ENCODE measurements at places on chromosomes 1 and 21. TPM values are rescaled to one million over a fixed set of nuclear protein-coding genes. Genes with fewer than 3 reads are reported as not detected.

FMOD gene
- total RNA-seq, result 0.03 TPM

GPR157 gene
- 2.0 TPM for total RNA-seq

PTGFR gene
- 1.8 TPM for total RNA-seq

DPT gene
- total RNA-seq, result 0.69 TPM

EPHB2 gene
- total RNA-seq, result 94.2 TPM

DFFA gene
- total RNA-seq, result 43.9 TPM

RXFP4 gene
- not detected for total RNA-seq

ANGPTL1 gene
- total RNA-seq, result not detected

ANKRD35 gene
- total RNA-seq, result not detected

EXTL2 gene
- total RNA-seq, result 29.3 TPM

S100A7 gene
- total RNA-seq, result not detected

SLAMF7 gene
- 0.91 TPM for total RNA-seq

REG4 gene
- not detected for total RNA-seq

RNU1-2 gene
- total RNA-seq, result 832 TPM

LMOD1 gene
- not detected for total RNA-seq

AKR7A3 gene
- 0.77 TPM for total RNA-seq

HFM1 gene
- 2.0 TPM for total RNA-seq

PROK1 gene
- not detected for total RNA-seq

ETNK2 gene
- 10.5 TPM for total RNA-seq

SPRR2G gene
- total RNA-seq, result not detected

SELL gene
- 7.3 TPM for total RNA-seq

C8A gene
- total RNA-seq, result not detected

TENT5C gene
- under 0.01 TPM for total RNA-seq

SPATA21 gene
- total RNA-seq, result not detected

NBPF8 gene
- 8.7 TPM for total RNA-seq

TMEM35B gene
- 30.5 TPM for total RNA-seq

MYBPH gene
- not detected for total RNA-seq

RCSD1 gene
- total RNA-seq, result 0.83 TPM

IGSF9 gene
- 2.7 TPM for total RNA-seq

S100B gene
- 0.23 TPM for total RNA-seq

NIPAL3 gene
- 8.6 TPM for total RNA-seq

SLAMF1 gene
- total RNA-seq, result not detected

ACTL8 gene
- 0.46 TPM for total RNA-seq

SLC25A34 gene
- total RNA-seq, result 0.40 TPM

ITLN1 gene
- 0.11 TPM for total RNA-seq

TRABD2B gene
- not detected for total RNA-seq

DR1 gene
- total RNA-seq, result 110 TPM

RPTN gene
- not detected for total RNA-seq

HCN3 gene
- 0.11 TPM for total RNA-seq

TFF3 gene
- total RNA-seq, result 3.4 TPM

DYNLT5 gene
- total RNA-seq, result not detected

ZMYND12 gene
- not detected for total RNA-seq

KLHDC9 gene
- total RNA-seq, result not detected

PLK3 gene
- 8.5 TPM for total RNA-seq

C8B gene
- not detected for total RNA-seq

C1orf141 gene
- not detected for total RNA-seq

PEAR1 gene
- 0.06 TPM for total RNA-seq

TBX19 gene
- total RNA-seq, result 0.57 TPM

CLDN8 gene
- not detected for total RNA-seq

CD101 gene
- 9.3 TPM for total RNA-seq

RNF223 gene
- not detected for total RNA-seq

KHDC4 gene
- total RNA-seq, result 58.2 TPM

LCE3E gene
- not detected for total RNA-seq

UHMK1 gene
- total RNA-seq, result 94.6 TPM

OR10J1 gene
- not detected for total RNA-seq

Data from Daoy (cell line).